Endothelial cell (in vitro differentiated cells): ENCODE measurements at places on chromosomes 16 and 17.
A peak's percentile ranks its signal among the peaks of the same experiment; 100 is the strongest.

GRCh38 chr16:70632273-70632672 is 14.1 kb upstream of the IL34 start:
- DNase-seq, result no peak

- DNase-seq, result no peak
Measured at GRCh38 chr16:35506018-35506897, 2046.8 kb downstream of the TP53TG3F start.

DNA sequence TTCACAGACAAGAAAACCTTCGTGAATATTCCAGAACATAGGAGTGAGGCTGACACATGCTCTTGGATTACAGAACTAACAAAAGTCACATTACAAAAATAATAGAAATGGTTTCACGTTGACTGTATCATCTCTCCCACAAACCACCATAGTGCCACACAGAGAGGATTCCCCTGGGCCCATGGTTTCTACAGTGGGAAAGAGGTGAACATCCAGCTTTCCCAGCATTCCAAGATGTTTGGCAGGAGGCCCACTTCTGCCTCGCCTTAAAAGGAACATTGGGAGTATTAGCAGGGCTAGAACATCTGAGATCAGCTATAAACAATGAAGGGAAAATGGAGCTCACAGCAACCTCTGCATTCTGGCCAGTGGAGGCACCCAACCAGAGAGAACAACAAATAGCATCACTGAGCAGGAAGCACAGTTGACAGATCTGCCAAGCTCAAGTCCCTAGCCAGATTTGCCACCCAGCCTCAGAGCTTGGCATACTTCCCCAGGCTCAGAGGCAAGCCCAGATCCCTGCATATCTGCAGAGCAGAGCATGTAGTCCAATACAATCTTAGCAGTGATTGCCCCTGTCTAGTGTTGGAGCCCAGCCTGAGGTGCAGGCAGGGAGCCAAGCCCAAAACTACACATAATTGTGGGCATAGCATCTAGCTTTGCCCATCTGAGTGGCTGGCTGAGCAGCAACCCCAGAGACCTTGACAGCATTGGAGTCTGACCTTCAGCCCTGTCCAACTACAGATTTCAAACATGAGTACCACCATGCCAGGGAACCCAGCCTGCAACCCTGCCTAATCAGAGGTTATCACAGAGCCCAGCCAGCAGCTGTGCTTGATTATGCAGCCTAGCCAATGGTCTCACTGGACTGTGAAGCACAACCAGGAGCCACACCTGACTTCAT is 260.4 kb downstream of the CEP112 start:
- no peak for DNase-seq

- no peak for DNase-seq
Measured at GRCh38 chr17:828761-829160, 46.6 kb downstream of the MRM3 start.

- DNase-seq, result no peak
Measured at GRCh38 chr17:17191346-17191792, 14.8 kb downstream of the PLD6 start.

DNA sequence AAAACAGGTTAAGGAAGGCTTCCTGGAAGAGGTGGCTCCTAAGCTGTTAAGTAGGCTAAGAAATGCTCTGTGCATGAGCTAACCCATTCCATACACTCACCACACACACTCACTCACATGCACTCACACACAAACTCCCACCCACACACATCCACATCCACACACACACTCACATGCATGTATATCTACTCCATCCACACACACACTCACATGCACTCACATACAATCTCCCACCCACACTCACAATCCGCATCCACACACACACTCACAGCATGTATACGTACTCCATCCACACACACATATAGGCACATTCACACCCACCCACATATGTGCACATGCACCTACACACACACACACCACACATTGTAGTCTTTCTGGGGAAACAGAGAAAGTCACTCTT is 89.3 kb upstream of the HNF1B start:
- DNase-seq, result no peak

DNA sequence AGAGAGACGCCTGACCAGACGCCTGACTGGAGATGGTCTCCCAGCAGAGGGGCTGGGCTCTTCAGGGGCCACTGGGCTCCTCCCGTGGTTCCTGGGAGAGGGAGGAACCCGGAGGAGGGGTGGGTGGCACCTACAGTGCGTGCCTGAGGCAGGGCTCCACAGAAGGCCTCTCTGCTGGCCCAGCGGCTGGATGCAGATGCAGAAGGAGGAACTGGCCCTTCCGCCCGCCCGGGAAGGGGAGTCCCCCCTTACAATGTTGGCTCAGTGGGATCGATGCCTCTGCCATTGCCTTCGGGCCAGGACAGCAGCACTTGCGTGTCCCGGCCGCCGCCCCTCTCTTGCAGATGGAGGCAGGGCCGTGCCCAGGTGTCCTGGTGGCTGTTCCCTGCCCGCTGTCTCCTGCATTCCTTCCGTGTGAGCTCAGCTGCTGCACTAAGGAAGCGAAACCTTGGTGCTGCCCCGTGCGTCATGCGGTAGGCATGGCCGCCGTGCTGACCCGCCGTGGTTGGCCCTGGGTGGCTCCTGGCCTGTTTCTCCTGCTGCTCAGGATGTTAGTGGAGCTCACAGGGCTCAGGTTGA is 15.1 kb downstream of the BAIAP2 start:
- DNase-seq, result no peak

DNA sequence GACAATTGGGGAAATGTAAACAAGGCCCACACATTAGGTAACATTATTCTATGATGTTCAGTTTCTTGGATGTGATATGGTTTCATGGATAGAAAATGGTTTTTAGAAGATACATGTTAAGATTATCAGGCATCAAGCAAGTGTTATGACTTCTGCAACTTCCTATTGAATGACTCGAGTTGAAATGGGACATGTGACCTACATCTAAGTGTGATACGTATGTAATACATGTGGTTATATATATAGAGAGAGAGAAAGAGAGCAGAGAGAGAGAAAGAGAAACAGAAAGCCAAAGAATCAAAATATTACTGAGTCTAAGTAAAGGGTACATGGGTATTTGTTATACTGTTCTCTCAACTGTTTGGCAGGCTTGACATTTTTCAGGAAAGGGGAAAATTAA is 1.7 kb downstream of the TMEM170A start:
- DNase-seq, result no peak

GRCh38 chr17:48051706-48052486 is 3.7 kb downstream of the NFE2L1 start:
- no peak for DNase-seq

GRCh38 chr16:67395105-67395457 is 1.8 kb upstream of the TPPP3 start:
- no peak for DNase-seq

GRCh38 chr16:74622005-74622404 is 15.1 kb upstream of the GLG1 start:
- no peak for DNase-seq

DNA sequence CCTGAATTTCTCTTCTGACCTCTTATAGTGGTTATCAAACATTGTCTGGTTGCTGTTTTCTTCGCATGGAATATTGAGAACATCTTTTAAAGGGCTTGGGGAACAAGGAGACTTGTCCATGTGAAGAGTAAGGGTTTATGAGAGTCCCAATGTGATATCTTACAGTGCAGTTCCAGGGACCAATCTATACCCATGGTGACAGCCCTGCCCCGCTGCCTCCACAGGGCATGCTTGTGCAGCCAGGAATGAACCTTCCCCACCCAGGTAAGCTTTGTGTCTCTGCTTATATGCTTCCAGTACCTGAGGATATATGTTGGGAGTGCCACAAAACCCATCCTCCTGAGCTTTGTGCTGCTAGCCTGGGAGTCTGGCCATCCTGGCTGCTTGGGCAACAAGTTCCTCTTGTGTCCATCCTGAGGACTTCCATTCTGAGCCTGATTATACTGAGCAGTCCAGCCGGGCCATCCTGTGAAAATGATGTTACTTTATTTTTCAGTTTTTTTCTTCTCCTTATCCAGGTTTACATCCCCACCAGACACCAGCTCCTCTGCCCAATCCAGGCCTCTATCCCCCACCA is 9.5 kb upstream of the RAPGEFL1 start:
- no peak for DNase-seq

DNA sequence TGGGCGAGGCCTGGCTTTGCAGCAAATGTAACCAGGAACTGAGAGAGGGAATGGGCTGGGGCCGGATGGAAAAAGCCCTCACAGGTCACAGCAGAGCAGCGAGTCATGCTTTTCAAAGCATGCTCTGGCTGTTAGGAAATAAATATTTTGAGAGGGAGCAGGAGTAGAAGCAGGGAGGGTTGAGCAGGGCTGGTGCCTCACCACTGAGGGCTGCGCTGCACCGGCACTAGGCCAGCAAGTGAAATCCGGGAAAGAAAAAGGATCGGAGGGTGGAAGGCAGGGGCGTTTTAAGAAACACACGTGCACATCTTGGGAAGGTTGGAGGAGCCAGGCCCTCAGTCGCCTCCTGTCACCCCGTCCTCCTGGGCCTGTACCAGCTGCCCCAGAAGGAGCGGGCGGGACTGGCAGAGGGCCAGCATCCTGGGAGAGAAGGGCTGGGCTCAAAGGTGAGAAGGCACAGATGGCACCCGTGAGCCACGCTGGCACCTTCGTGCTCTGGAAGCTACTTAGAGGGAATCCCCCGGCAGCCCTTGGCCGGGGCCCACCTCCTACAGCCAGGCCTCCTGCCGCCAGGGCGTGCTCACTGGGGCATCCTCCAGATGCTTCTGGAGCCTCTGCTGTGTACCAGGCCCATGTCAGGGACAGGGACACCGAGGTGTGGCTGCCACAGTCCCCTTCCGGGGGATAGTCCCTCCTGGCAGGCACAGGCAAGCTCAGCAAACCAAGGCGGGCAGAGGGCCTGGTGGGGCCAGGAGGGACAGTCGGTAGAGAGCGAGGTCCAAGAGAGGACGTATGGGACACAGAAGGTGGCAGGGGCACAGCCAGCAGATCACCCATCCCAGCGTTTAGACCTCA is 71.5 kb upstream of the PLCG2 start:
- no peak for DNase-seq

GRCh38 chr16:1013593-1013900 is 32.0 kb downstream of the SOX8 start:
- no peak for DNase-seq

DNA sequence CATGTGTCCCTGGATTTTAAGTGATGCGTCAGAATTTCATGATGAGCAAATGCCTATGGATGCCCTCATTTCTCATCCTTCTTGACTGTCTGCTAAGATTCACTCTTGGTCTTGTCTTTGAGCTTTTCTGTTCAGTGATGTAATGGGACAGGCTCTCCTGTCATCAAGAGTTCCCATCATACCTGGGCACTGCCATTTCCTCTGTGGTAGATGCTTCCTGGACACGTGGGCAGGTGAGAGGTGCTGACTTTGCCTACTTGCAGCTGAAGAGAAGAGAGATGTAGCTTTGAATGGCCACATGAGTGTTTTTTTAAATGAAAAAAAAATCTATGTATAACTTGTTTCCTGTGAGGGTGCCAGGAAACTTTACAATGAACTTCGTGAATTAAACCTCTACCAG is 557.7 kb downstream of the MAF start:
- DNase-seq, result no peak

- peak; percentile 74 for DNase-seq
Measured at GRCh38 chr16:71882505-71883167, 1.3 kb downstream of the ZNF821 start.

- DNase-seq, result no peak
Measured at GRCh38 chr16:75235721-75236193, 15.7 kb downstream of the BCAR1 start.

DNA sequence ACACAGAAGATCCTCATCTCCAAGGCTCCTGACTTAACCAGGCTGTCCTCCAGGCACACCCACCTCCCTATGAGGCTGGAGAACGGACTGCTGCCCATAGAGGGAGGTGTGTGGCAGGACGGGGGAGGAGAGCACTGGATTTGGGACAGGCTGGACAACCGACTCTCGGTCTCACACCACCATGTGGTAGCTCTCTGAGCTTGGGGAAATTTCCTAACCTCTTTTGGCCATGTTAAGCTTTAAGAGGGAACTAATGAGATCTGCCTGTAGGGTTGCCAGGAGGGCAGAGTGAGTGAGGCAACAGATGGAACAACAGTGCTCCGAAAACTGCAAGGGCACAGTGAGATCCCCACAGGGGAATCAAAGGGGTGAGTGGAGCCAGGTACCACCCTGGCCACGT is 32.7 kb downstream of the RHBDL3 start:
- DNase-seq, result no peak

DNA sequence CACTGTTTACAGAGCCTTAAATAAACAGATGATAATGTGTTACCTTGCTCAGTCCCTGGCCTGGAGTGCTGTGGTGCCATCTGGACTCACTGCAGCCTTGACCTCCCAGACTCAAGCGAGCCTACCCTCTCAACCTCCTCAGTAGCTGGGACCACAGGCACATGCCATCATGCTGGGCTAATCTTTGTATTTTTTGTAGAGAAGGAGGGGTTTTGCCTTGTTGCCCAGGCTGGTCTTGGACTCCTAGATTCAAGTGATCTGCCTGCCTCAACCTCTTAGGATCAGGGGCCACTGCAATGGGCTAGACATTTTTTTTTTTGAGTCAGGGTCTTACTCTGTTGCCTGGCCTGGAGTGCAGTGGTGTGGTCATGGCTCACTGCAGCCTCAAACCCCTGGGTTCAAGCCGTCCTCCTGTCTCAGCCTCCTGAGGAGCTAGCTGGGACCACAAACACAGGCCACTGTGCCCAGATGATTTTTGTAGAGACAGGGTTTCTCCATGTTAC is 5.0 kb upstream of the NAGLU start:
- DNase-seq, result no peak

GRCh38 chr17:6374271-6374691 is 60.6 kb downstream of the AIPL1 start:
- DNase-seq, result no peak

DNA sequence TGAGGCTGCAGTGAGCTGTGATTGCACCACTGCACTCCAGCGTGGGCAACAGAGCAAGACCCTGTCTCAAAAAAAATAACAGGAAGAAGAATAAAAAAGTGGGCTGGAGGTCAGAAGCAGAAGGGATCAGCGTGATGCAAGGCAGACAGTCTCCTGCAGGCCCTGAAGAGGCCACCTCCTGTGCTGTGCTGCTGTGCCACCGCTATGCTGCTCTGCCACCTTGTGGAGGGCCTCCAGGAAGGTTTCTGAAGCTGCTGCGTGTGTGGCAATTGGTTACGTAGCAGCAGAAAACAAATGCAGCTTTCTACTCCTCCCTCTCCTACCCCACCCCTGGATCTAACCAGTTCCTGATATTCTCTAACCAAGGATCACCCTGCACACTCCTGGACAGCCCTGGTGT is 815.5 kb downstream of the KCNJ18 start:
- DNase-seq, result no peak

DNA sequence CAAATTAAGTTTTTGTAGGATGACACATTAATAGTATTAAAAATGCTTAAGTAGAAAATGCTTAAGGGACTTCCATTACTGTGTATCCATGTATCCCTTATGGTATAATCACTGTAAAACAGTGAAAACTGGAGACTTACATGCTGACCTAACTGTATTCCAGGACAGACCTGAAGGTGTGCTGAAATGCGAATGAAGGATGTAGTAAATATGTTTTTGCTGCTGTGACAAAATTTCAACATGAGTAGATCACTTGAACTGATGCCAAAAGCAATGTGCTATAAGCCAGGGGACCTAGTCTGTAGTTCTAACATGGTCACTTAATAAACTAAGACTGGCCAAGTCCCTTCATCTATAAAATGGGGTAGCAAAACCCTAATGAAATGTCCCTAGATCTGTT is 142.0 kb upstream of the CORO6 start:
- DNase-seq, result no peak

- peak; percentile 71 for DNase-seq
Measured at GRCh38 chr17:7329997-7330637, 982 bp upstream of the NEURL4 start.
